ENCODE measurements at places on chromosomes 4 and X.

GRCh38 chr4:66340286-66340893, 670.1 kb upstream of the EPHA5 start:
- DNase-seq = no peak

DNA sequence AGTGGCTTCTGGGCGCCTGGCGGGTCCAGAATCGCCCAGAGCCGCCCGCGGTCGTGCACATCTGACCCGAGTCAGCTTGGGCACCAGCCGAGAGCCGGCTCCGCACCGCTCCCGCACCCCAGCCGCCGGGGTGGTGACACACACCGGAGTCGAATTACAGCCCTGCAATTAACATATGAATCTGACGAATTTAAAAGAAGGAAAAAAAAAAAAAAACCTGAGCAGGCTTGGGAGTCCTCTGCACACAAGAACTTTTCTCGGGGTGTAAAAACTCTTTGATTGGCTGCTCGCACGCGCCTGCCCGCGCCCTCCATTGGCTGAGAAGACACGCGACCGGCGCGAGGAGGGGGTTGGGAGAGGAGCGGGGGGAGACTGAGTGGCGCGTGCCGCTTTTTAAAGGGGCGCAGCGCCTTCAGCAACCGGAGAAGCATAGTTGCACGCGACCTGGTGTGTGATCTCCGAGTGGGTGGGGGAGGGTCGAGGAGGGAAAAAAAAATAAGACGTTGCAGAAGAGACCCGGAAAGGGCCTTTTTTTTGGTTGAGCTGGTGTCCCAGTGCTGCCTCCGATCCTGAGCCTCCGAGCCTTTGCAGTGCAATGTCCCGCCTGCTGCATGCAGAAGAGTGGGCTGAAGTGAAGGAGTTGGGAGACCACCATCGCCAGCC, at the start of gene ATOH1:
TSS of gene ATOH1 (plus strand) at position 422 of the 663 bp plus-strand sequence. CDS start at position 596, 174 bp downstream.
- DNase-seq = peak; percentile 13

DNA sequence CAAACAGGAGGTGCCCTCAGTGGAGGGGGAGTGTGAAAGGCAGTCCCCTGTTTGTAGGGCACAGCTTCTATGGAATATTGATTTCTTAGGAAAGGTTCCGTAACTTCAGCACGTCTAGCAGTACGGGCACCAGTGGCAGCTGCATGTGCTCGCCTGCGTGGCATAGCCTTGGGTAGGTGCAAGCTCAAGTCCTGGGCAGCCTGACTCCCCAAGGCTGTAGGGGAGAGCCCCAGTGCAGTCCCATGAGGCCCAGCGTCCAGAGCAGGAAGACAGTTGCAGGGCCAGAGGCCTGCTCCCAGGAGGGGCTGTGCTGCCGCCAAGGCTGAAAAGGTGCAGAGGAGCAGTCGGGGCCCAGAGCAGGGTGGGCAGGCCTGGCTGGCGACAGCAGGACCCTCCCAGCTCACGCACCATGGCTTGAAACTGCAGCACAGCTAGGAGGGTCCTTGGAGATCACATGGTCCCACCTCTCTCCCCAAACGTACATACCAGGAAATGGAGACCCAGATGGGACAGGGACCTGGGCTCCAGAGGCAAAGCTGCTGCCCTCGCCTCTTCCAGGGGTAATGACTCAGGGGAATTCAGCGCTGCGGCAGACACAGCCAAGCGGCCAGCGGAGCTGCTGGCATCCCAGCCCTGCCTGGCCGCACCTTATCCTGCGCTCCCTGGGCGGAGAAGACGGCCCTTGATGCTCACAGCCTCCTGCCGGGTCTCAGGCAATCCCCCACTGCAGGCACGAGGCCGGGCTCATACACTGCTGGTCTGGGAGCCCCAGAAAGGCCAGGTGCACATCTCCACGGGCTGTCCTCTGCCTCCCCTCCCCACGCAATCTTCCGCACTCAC, 6.0 kb upstream of the DUSP9 start:
- DNase-seq = no peak

GRCh38 chr4:140774956-140775355, 18.8 kb upstream of the TBC1D9 start:
- DNase-seq = no peak

- DNase-seq = peak; percentile 1
These were observed 275.4 kb upstream of the CPEB2 start for GRCh38 chr4:14726877-14727361.

DNA sequence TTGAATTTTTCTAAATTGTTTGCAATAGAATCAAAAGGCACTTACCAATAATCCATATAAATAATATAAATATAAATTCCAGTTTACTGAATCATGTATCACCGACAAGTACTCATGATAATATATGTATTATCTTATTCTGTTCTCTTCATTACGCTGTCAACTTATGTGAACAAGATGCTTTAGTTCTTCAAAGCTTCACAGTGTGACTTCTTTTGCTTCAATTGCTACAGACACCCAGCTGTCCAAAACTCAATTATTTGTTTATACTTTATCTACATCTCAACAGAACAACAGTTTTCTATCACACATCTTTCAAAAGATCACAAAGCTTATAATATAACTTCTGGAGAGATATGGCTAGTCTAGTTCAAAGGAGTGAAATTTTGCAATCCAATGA, 1499.9 kb upstream of the PCDH10 start:
- no peak for DNase-seq

DNA sequence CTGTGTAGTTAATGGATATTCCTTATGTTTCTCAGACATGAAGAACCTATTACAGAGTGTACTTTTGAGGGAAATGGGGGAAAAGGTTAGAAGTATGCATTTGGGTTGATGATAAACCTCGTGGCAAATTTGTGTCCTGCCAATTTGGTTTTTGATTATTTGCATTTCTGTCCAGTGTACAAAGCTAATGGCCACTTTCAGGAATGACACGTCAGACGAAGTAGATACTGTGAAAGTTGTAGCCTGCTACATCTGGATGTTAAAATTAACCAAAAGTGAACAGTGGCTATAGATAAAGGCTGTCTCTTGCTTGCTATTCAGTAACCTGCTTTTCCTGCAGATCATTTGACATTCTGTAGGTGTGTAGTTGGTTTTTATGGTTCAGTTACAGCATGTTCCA, 1.0 kb downstream of the PRDX4 start:
- DNase-seq = peak; percentile 29

DNA sequence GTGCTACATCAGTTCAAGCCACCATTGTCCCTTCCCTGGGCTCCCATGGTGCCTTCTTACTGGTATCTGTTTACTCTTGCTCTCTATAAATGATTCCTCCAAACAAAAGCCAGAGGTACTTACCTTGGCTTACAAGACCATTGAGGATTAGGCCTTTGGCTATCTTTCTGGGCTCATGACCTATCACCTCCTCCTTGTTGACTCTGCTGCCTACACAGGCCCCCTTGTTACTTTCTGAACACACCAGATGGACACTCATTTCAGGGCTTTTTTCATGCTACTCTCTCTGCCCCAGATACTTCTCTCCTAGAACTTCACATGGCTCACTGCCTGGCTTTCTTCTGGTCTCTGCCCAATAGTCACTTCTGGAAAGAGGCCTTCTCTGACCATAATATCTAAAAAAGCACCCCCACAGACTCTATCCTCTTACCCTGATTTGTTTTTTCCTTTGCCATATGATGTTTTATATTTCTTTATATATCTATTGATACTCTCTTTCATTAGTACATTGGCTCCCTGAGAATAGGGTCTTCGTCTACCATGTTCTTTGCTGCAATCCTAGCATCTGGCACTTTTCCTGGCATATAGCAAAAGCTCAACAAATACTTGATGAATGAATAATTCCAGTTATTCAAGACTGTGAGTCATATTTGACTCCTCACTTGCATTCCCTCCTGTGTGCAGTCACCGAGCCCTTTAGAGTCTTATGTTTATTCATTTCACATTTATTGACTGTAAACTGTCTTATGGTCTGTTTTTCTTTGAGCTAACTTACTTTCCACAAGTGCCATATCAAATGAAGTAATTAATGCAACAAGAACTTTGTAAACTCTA, 27.1 kb upstream of the TAPT1 start:
- peak; percentile 91 for DNase-seq

- DNase-seq = peak; percentile 76
These were observed 8.3 kb upstream of the CD40LG start for GRCh38 chrX:136639506-136640176.

Measured in GM23248 (cell line).